ENCODE measurements at places on chromosomes 1 and 21.

DNA sequence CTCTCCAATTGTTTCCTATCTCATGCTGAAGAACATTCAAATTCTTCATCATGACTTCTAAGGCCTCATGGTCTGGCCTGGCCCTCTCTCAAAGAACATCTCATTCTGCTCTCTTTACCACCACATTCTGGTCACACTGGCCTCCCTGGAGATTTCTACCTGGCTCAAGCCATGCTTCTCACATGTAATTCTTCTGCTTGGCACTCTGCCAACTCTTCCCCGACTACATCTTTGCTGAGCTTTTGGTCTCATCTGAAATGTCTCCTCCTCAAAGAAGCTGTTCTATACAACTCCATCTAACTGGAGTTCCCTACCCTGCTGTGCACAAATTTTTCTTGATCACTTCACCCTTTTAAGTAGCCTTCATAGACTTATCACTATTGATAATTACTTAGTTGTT is 1.4 kb upstream of the TBX19 start:
- no peak for DNase-seq

- DNase-seq: peak; percentile 62
Measured at GRCh38 chr1:19028110-19028509, 71.6 kb upstream of the IFFO2 start.

DNA sequence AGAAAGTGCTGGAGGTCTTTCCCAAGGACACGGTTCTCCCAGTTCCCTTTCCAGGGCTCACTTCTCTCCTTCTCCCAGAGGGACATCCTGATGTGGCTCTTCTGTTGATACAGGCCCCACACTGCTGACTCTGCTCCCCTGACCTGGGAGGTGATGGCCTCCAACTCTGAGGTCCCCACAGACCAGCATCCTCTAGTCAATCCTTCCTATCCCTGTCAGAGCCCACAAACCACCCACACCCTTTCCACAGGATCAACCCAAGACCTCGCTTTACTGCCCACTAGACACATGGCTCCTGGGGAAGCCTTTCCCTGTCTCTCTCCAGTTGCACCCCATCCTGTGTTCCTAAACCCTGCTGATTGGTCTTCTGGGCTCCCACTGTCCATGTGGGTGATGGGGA is 11.6 kb downstream of the SLAMF7 start:
- DNase-seq: no peak

GRCh38 chr1:112461200-112461871 is 47.4 kb upstream of the WNT2B start:
- no peak for DNase-seq

DNA sequence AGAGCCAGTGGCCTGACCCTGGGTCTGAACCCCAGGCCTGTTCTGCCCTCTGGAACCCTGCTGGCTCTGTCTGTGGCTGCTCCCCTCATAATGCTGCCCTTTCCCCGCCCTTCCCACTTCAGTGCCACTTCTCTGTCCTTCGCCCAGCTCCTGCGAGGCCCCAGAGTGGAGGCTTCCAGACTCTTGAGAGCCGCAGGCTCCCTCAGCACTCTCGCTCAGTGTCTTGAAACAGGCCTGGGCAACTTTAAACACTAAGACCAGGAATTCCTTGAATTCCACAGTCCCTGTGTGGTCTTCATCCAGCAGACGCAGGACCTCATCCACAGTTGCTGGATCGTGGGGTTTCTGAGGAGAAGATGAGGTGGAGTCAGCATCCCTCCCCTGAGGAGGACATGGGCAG is 3.5 kb downstream of the CRNN start:
- no peak for DNase-seq

DNA sequence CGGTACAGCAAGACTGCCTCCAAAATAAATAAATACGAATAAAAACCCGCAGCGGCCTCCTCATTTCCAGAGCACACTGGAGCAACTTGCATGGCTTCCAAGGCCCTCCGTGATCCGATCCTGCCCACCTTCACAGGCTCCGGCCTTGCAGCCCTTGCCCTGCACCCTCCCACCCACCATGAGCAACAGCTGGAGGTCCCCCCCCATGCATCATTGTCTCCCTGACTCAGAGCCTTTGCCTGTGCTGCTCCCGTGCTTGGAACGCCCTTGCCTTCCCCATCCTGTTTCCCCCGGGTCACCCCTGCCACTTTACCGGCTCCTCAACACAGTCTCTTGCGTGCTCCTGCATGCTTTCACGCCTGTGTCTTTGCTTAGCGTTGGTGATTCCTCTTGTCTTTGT is 71.0 kb upstream of the ANGPTL1 start:
- no peak for DNase-seq

GRCh38 chr1:41613689-41614574 is 129.4 kb upstream of the EDN2 start:
- no peak for DNase-seq

DNA sequence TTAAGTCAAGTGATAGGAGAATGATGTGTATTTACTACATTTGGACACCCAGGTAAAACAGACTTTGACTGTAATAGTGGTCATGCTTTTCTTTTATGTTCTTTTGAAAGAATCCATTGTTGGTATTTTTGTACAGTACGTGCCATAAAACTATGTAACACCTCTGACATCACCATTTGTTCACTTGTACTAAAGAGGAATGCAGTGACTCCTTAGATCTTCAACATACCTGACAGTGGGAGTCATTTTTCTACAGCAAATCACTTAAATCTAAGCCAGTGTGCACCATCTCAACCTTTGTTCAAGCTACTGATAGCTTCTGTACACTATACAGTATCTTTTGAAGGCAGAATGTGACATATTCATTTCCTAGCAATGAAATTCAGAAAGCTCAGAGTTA is 6.3 kb upstream of the PLD5 start:
- DNase-seq: no peak

- peak; percentile 25 for DNase-seq
Measured at GRCh38 chr1:13583595-13583965, at the start of gene PDPN. Gene PDPN (plus strand): TSS chr1:13583832. CDS start chr1:13584034, 202 bp downstream.

- DNase-seq: no peak
Measured at GRCh38 chr21:43703035-43703880, 15.7 kb upstream of the PDXK start.

GRCh38 chr1:26317146-26317545 is 612 bp upstream of the CD52 start:
- DNase-seq: no peak

DNA sequence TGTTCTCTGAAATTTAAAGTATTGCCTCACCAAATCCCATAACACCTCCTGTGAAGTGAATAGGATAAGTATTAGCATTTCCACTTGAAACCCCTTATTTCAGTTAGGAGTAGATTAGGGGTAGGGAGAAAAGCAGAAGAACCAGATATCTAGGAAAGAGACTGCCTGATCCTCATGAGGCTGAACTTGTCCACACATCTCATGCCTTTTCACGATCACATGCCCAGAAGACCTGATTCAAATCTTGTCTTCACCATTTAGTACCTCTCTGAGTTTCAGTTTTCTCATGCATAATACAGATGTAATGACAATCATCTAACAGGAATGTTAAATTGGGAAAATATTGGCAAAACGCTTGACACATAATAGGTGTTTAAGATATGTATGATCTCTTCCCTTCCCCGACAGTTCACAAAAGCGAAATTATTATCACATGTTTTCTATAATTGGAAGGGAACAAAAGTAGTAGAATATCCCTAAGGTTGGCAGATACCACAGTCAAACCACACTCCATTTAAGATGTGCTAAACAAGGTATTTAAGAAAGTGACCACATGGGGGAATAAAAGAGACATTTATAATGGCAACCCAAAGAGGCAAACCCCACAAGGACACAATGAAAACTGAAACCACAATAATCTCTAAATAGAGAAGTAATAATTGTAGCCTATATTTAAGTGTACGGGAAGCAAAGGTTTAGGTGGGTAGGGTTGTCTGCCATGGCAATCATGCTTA is 25.2 kb downstream of the GFI1 start:
- DNase-seq: no peak

DNA sequence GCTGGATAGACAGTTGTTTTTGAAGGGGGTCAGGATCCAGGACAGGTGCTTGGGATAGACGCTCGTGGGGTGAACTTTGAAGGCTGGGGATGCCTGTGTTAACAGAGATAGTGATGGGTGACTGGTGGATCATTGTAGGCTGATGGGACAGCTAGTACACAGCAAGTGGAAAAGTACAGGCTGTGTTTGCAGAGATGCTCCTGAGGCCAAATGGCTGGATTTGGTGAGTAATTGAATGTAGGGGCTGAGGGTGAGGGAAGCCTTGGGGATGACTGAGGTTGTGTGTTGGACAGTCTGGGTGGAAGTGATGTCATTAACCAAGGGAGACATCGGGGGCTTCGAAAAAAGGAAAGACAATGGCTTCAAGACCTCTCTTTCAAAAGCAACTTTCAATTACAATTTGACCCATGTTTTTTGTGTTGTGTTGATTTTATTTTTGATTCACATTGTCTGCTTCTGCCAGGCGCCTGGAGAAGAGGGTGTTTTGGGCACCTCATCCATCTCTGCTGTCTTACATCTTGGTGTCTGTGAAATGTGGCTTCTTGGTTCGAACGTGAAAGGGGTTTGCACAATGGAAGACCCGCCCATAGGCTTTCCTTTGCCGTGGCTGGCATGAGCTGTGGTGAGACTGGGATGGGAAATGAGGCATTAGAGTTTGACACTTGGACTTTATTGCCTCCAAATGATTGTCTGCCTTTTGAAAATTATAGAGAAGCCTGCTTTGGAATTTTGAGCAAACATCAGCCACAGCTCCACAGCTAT is 147.5 kb downstream of the FOXD2 start:
- no peak for DNase-seq

DNA sequence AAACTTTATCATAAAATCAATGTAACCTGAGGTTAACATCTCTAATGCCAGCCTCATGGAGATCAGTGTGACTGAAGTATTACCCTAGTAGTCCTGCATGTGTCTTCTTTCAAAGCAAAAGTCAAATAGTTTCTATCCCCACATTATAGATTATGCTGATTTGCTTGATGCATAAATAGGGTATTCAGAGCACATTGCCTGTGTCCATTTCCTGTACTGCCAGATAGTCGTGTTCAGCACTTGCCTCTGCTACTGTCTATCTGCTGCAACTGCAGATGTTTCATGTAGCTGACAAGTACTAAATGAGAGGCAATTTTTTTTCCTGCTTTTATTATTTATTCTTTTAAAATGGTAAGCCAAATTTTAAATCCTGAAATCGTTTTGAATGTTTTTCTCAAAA is 348.7 kb downstream of the CHRM3 start:
- no peak for DNase-seq

- DNase-seq: no peak
Measured at GRCh38 chr1:24901791-24902470, 28.1 kb downstream of the RUNX3 start.

GRCh38 chr21:46562964-46563607 is 41.8 kb downstream of the S100B start:
- no peak for DNase-seq

All from NCI-H1105 (cell line).